Inflammatory macrophage treated with lipopolysaccharide for 1 hour (primary cell): ENCODE measurements at places on chromosomes 11 and 22.
A peak's percentile ranks its signal among the peaks of the same experiment; 100 is the strongest.

GRCh38 chr11:110525883-110526282 is 96.1 kb downstream of the FDX1 start:
- DNase-seq: peak; percentile 2

GRCh38 chr11:103079833-103080232 is 12.1 kb downstream of the DCUN1D5 start:
- DNase-seq: peak; percentile 13

DNA sequence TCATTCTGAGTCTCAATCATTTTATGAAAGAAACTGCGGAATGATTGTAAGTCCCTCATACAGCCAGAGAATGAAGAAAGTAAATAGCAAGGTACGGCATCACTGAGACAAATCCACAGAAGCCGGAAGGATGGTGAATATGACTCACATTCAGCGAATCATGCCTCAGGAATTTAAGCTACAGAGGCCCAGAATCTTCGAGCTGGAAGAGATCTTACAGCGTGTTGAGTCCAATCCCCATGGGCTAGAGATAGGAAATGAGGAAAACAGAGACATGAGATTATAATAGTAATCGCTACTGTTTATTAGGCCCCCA is 173.2 kb downstream of the KIF18A start:
- no peak for DNase-seq

DNA sequence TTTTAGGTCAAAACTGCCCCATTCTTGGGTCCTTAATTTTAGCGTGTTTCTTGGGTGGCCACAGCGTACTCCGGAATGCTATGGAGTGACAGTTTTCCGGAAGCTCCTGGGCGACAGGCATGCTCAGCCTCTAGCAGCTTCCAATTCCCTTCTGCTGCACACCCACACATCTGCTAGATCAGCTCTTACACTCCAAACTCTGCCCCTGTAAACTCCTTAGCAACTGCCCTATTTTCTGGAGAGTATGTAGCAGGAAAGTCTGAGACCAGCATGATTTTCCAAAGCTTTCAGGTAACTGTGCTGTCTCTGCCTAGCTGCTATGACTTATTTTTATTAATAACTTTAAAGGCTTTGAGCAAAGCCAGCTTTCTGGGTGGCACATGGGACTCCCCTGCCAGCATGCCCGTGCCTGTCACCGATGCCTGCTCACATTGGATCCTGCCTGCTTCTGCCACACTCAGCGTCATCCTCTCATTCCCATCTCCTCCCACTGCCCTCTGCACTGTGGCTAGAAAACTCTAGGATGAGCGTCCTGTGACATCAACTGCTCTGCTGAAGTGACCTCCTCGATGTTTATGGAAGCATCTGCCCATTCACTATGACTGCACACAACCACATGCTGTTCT is 17.3 kb downstream of the TOLLIP start:
- DNase-seq: no peak

- DNase-seq: no peak
Measured at GRCh38 chr22:40525250-40525884, 111.2 kb downstream of the MRTFA start.

DNA sequence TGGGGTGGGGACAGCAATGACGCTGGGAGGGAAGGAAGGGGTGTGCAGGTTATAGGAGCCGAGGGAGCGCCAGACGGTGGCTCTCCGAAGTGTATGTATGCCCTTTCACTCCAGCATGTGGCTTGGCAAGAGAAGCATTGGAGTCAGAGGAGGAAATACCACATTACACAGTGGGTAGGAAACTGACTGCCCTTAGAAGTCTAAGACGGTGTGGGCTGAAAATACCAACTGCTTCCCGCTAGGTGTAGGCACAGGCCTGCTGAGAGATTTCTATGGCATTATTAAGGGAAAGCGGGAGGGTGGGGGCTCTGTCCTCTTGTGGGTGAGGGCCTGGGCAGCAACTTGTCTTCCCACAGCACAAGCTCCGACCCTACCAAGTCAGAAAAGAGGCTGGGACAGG is 44.7 kb downstream of the CACNG2 start:
- no peak for DNase-seq

DNA sequence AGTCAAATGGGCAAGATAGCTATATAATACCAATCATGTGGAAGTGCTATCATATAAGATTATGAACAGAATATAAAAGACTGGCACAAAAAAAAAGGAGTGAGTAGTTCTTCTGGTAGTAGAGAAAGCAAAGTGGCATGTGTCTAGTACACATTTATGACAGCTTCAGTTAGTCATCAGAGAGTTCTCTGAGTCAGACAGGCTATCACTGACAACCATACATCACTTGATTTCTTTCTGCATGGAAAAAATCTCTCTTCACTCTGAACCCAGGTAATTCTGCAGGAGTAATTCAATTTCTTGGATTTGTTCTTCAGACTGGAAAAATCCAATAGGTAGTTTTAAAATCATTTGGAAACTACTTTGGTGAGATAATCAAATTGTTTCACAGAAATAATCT is 286.8 kb upstream of the ANO3 start:
- no peak for DNase-seq
